ENCODE measurements at places on chromosomes 4 and X. TPM values are rescaled to one million over a fixed set of nuclear protein-coding genes. Genes with fewer than 3 reads are reported as not detected.
A peak's percentile ranks its signal among the peaks of the same experiment; 100 is the strongest.

- DNase-seq: no peak
Measured at GRCh38 chr4:105088110-105088879, 58.4 kb upstream of the TET2 start.

DNA sequence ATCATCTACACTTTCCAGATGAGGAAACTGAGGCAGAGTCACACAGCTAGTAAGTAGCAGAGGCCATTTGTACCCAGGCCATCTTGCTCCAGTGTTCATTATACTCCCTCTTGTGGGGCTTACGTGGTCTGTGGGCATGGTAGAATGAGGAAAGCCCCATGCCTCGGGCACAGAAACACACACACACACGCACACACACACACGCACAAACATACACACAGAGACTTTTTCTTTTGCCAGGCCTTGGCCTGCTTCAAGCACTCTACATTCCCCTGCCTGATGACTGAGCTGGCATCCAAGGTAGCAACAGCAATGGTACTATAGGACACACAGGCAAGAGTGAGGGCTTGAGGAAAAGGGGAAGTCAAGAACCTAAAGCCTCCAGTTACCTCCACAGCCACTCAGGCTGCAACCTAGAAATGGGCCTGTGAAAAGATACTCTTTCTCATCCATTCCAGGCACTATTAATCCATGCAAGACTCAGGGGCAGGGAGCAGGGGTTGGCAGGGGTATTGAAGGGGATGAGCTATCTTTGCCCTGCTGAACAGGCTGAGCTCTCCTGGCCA, 43.6 kb downstream of the STARD8 start:
- DNase-seq: no peak

DNA sequence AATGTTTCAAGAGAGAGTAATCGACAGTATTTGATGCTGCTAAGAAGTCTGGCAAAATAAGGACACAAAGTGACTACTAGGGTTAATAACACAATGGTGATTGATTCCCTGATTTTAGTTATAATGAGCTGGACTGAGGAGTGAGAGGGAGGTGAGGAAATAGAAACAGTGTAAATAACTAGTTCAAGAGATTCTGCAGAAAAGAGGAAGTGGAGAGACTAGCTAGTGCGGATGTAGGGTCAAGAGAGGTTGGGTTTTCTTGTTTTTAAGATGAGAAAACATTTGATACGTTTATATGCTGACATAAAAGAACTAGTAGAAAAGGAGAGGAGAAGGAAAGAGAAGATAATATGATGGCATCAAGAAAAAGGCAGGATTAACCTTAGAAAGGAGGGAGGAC, 12.2 kb upstream of the TRPC5 start:
- DNase-seq: no peak

DNA sequence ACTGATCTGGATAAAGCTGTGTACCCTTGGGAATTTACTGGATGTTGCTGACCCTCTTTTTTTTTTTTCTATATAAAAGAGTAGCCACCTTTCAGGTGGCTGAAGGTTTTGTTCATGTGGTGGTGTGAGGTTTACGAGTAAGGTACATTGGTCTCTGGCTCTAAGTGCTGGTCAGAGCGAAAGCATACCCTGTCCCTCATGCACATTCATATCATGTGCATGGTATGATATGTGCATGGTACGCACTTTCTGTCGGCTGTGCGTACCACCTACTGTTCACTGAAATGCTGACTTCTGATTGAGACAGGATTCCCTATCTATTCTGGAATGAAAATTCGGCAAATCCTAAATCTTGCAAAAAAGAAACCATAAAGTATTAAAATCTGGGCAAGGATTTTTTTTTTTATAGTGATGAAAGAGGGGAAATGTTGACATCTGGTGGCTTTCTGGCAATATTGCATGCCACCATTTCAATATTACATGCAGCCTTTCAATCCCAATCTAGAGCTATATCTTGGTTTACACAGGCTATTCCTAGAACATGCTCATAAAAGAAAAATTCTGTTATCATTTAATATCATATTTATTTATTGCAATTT, 32.8 kb downstream of the FAM149A start:
- peak; percentile 65 for DNase-seq

GRCh38 chr4:92641409-92641808, 337.6 kb downstream of the GRID2 start:
- no peak for DNase-seq

DNA sequence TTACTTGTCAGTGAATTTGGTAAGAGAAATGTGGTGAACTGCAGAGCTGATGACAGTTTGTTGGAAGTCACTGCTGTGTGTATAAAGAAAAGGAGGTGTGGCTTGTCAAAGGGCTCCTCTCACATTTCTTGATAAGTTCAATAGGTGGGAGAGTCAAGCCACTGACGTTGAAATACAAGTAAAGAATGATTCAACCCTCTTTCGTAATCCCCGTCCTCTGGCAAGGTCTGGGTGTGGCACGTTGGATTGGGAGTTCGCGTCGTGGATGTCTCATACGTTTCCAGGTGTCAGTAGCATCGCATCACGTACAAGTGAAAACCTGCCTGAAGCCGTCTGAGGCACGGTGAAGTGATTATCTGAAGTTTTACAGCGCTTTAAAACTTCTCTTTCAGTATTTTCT, 76.4 kb downstream of the EGF start:
- DNase-seq: no peak

GRCh38 chr4:1763550-1764080, 29.5 kb upstream of the FGFR3 start:
- peak; percentile 69 for DNase-seq

- no peak for DNase-seq
Measured at GRCh38 chrX:47133493-47133892, 11.0 kb downstream of the NDUFB11 start.

Gene CT55
- not detected for total RNA-seq

Gene SERPINA7
- total RNA-seq: not detected

Gene WDR19
- total RNA-seq: 106 TPM

Gene PNMA3
- total RNA-seq: not detected

Gene SSX1
- total RNA-seq: not detected

Gene WDR17
- total RNA-seq: 3.8 TPM

All from Karpas-422 (cell line).